Right atrium auricular region (tissue), 2 donors: ENCODE measurements at places on chromosomes 2 and 18.
A peak's percentile ranks its signal among the peaks of the same experiment; 100 is the strongest.

- no peak for DNase-seq
These were observed 250 bp upstream of the SPEG start for GRCh38 chr2:219434468-219434717.

DNA sequence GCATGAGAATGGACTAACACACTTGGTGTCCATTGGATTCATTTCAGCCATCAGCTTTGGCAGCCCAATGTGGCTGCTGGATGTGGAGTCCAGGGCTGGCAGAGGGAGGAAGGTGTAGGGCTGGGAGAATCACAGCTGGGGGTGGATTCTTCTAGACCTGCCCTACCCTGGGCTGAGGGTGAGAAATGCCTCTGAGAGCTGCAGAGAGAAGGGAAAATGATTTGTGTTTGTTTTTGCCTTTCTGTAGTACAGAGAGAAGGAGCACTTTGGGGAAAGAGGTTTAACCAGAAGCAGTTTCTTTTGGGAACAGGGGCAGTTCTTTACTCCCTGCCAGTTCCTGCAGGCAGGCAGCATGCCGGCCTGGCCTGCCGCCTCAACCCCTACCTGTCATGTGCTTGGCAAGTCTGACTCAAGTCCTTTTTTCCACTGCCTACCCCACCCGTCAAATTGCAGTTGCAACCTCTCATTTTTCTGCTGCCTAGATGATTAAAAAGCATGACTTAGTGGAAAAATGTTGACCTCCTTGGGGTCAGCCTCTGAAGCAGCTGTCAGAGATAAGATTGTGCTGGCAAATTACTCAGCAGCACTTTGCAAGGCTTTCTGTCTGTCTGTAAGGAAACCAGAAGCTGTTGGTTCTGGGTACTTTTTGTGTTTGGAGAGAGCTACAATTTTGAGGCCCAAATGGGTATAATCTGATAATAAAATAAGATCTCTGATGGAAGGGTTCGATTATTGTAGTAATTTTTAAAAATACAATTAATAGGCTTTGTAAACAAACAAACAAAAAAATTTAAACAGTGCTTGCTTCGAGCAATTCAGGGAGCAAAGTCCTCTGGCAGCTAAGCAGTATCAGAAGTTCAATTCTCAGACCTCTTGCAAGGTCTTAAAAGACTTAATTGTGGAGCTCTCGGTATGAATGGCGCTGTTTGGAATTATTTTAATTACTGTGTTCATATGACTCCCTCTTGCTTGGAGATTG lies 21.7 kb downstream of the LBH start:
- peak; percentile 88 for DNase-seq

GRCh38 chr18:70397259-70397925 lies 108.5 kb downstream of the SOCS6 start:
- no peak for DNase-seq

DNA sequence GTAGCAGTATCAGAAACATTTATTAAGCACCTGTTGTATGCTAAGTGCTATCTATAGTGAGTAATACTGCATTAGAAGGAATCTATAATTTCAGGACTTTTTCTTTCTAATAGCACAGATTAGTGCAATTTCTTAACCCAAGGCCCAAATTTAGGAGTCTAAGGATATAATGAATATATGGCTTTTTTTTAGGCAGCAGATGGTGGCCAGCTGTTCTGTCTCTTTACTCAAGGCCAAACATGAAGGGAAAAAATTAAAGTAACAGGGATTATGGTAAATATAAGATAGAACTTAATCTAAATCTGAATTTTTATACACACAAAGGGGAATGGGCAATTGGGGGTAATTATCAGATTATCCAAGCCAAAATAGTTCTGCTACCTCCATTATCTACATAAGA lies 230.6 kb upstream of the SP5 start:
- no peak for DNase-seq

DNA sequence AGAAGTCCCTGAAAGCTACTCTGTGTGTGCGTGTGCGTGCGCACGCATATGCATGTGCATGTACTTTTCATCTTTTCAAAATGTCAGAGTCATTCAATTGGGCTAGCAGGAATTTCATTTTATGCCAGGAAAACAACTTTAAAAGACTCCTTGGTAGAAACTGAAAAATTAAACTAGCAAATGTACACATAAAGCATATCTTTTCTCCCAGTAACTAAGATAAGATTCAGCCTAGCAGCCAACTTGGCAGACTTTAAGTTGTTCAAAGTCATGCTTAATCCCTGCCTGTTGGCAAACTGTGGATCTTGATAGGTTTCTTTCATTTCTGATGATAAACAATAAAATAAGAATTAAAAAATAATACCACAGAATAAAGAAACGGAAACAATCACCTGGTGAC lies 1129.1 kb downstream of the LRP1B start:
- no peak for DNase-seq

DNA sequence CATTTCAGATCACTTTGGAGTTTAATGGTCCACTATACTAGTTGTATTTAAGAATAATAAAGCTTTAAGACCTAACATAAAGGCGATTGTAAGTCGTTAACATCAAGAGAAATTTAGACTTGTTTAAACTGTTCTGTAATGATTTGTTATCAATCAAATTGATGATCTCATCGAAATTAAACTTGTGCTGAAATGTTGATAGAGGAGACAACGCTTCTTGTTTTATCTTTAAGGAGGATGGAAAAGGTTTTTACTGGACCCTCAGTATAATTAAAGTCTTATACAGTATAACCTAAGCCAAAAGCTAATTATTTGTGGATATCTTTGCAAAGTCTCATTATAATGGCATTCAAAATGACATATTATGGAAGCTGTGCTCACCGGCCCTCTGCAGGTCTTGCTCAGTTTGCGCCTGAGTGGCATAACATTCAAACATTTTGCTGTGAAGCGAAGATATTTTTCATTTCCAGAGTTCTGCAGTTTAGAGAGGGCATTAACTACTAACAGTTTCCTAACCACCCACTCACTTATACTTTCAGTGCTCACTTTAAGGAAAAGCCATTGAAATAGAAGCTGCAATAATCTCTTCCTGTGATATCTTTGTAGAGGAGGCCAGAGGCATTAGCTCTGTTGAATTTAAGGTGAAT lies 1.4 kb upstream of the SERTAD2 start:
- DNase-seq: no peak

- no peak for DNase-seq
These were observed 15.5 kb upstream of the NPPC start for GRCh38 chr2:231941673-231942072.

- no peak for DNase-seq
These were observed 73.2 kb upstream of the GPC1 start for GRCh38 chr2:240362216-240362755.

GRCh38 chr2:31287654-31288053 lies 53.7 kb downstream of the EHD3 start:
- DNase-seq: no peak

DNA sequence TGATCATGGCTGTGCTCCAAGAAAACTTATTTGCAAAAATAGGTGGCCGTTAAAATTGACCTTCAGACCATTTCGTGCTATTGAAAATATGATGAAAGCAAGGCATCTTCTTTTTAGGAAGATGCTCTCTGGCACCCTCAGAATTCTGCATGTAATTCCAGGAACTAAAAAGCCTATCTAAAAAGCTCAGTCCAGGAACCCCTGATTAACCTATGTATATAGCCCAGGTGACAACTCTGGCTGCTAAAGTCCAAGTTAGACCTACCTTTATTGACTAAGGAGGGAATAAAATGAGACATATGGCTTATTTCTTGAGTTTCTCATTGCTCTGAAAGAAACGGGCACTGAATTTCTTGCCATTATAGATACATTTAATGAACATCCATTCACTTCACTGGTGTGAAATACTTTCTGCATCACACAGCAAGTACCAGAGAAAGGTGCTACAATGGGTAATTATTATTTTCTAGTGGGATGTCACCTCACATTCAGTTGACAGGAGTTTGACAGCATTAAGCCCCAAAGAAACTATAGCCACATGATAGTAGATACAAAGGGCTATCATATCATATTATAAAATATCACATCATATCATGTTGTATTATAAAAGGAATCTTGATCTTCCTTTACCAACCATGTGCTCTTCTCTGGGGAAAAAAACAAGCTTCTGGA lies 83.8 kb downstream of the EPHA4 start:
- no peak for DNase-seq
